ENCODE measurements at places on chromosomes 3 and 15.

DNA sequence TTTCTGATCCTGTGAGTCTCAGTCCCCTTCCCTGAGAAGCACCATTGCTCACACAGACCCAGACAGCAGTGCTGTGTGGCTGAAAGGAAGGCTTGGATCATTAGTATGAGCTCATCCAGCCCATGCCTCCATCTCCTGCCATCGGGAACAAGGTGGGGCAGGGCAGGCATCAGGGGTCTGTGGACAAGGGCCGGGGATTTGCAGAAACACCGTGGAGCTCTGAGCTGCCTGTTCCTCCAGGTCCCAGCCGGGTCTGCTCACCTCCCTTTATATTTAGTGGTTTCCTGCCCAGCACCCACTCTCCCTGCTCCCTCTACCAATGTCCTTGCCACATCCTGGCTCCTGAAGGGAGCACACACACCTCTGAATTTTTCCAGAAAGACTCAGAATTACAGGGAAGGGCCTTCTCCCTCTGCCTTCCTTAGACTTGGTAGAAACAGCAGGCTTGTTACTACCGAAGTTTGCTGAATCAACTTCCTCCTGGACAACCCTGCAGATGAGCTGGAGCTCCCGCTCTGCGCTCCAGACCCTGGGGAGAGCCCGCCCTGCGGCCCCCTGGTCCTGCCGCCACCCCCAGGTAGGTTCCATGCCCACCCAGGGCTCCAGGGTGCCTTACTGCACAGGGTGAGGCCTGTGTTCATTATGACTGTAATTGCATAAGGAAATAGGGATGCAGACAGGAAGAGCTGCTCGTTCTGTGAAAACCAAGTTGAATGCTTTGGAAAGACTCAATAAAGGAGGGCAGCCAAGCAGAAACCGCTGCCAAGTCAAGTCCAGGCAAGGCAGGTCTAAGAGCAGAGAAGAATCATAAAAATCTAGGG is 128.1 kb downstream of the NSMCE3 start:
- DNase-seq: no peak

DNA sequence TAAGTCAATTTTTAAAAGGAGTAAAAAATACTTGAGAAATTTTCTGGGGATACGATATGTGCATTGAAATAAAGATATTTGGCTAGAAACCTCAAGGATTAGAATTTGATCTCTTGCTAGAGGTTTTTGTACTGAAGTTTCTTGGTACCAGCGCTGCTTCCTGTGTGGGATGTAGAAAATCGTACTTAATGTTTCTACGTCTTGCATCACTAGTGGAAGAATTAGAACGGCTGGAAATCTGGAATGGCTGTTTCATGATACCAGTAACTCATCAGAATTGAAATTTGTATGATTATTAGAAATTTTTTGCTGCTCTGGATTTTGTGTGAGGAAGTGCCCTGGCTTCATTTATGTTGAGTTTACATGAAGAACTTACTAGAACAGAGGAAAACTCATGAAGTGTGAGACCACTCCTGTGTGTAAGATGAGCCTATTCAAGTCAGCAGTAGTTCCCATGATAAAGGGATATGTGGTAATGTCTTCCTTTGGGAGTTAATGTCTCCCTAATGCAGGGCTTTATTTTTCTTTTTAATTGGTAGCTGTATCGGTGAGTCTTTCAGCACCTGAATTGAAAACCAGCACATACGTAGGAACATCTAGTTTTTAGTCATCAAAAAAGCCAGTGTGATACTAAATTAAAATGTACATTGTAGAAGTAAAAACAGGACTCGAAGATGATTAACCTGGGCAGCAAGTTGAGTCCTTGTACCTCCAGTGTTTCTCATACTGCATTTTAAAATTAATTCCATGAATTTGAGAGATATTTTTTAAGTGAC is 3.2 kb downstream of the KBTBD8 start:
- DNase-seq: no peak

- DNase-seq: no peak
Measured at GRCh38 chr3:25182794-25183193, 245.3 kb upstream of the RARB start.

DNA sequence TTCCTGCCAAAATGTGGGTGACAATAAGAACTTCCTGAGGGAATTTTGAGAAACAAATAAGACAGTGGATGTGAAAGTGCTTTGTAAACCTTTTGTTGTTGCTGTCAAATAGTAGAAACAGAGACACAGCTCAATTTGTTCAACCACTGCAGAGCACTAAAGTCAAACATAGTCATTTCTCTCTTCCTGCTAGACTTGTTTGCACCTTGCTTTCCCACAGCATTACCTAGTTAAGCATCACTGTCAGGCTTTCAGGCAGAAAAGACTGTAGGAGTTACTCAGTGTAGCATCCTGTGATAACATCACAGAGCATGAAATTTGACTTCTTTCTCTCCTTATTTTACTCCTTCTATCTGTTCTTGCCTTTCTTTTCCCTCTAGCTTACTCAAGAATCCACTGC is 27.1 kb downstream of the SLC12A1 start:
- DNase-seq: no peak

DNA sequence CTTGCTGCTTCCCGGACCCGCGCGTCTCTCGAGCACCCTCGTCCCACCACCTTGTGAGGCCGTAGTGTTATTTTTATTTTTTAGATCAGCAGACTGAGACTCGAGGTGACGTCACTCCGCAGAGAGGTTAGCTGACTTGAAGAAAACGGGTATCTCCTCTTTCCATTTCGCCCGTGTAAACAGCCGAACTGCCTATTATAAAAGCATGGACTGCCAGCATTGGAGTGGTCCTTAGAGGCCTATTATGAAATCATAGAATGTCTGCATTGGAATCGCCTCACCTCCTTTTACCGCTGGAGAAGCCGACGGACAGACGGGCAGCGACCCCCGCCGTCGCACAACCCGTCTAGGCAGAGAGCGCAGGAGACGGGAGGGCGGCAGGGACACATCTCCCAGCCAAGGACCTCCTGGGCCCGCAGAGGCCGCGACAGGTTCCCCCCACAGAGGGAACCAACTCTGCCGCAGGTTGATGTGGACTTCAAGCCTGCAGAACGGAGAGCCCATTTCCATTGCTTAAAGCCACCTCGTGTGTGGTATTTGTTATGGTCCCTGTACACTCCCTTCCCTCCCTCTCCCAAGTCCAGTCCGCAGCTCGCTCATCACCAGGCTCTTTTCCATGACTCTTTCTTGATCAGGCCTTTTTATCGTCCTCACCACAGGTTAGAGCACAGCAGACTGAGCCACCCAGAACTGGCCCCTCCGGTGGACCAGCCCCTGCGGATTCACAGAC is 540 bp upstream of the PPP1R2 start:
- no peak for DNase-seq

DNA sequence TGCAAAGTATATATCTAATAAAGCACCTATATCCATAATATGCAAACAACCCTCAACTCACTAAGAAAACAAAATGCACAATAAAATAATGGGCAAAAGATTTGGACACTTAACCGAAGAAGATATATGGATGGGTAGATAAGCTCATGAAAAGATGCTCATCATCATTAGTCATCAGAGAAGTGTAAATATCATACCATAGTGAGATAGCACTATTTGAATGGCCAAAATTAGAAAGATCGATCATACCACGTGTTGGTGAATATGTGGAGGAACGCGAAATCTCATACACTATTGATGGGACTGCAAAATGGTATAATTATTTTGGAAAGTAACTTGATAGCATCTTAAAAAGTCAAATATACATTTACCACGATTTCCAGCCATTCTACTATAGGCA is 40.5 kb downstream of the PLS1 start:
- no peak for DNase-seq

GRCh38 chr3:76345878-76346277 is 560.5 kb upstream of the ZNF717 start:
- DNase-seq: no peak

- DNase-seq: no peak
Measured at GRCh38 chr3:45781271-45781670, 15.1 kb downstream of the SLC6A20 start.
